ENCODE measurements at places on chromosomes 5 and 9.

- no peak for DNase-seq
Observed at GRCh38 chr9:130183133-130183762, 11.0 kb downstream of the NCS1 start.

DNA sequence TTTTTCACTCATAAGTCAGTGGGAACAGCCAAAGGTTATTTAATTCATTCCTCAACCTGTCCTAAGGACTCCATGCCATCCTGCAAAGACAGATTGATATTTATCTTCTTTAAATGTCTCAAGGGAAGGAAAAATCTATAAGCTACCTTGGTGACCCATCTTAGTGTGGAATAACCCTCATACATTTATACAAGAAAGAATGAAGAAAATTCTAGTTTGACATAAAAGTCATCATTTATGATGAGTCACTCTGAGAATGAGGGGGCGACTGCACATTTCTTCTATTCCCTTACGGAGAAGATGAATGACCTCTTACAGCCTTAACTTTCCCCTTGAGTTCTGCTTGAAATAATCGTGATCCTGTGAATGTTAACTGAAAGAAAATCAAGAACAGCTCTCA, 26.8 kb upstream of the NUDT12 start:
- DNase-seq = no peak

GRCh38 chr5:38453506-38453905, 102.9 kb downstream of the LIFR start:
- no peak for DNase-seq

GRCh38 chr9:104866191-104866590, 61.8 kb downstream of the ABCA1 start:
- DNase-seq = no peak

DNA sequence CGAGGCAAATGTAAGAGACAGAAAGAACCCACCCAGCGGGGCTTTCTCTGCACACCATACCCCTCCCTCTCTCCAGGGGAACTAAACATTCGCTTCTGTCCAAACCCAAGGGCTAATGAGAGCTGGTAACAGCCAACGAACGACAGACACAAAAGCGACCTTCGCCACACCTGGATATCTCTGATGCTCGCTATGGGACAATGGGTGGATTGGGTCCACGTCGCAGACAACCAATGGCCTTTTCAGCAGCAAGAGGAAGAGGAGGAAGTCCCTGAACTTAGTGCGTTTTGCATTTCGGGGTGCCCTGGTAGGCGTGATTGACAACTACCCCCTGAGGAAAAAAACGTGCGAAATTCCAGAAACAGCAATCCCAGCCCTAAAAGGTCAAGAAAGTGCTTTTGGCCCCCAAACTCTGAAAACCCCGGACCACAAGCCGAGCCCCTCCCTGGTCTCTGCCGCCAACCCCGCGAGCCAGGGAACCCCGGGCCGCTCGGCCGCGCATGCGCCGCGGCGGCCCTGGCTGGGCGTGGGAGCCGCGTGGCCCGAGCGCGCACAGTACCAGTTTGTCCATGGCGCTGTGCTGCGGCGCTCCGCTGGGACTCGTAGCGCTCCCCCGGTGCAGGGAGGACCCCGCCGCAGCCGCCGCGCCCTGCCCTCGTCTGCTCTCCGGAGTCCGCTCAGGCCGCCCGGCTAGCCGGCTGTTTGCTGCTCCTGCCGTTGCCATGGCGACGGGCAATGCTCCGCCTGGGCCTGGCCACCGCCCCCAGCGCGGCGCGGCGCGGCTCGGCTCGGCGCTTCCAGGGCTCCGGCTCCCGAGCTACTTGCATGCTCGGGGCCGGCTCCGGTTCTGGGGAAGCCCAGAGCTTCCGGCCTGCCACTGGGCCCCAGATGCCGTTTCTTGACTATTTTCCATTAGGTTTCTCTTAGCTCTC, 66.9 kb upstream of the DNAH5 start:
- DNase-seq = peak; percentile 96

- DNase-seq = peak; percentile 86
Observed at GRCh38 chr9:137237759-137238726, 3.0 kb upstream of the TUBB4B start.

DNA sequence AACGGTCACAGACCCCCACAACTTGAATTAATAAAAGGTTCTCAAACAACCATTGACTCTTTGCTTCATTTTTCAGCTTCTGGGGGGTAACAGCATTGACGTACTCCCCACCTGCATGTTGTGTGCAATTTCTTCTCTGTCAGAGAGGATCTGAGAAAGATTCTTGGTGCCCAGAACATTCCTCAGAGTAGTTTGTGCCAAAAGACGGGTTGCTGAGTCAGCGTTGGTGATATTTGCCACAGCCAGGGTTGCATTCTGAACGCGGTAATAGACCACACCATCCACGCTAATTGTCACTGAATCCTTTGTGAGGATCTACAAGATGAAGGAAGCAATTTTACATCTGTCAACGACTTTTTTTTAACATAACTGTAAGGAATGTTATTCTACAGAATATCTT, 21.0 kb downstream of the STOM start:
- no peak for DNase-seq

DNA sequence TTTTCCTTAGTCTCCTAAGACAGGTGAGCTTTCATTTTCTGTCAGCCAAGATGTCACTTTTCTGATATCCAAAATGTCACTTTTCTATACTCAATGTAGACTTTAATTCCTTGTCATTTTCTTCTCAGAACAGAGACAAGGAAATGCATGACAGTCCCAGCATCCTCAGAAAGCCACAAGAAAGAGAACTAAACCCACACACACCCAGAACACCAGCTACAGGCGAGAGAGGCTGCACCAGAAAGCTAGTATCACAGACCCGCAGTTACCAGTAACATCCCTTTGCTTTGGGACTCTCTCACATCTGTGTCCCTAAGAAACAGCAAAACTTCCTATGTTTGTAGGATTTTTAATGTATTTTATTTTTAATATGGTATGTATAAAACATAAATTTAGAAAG, 17.1 kb downstream of the TRMO start:
- no peak for DNase-seq

- no peak for DNase-seq
Observed at GRCh38 chr5:119708076-119708790, 78.9 kb downstream of the FAM170A start.

DNA sequence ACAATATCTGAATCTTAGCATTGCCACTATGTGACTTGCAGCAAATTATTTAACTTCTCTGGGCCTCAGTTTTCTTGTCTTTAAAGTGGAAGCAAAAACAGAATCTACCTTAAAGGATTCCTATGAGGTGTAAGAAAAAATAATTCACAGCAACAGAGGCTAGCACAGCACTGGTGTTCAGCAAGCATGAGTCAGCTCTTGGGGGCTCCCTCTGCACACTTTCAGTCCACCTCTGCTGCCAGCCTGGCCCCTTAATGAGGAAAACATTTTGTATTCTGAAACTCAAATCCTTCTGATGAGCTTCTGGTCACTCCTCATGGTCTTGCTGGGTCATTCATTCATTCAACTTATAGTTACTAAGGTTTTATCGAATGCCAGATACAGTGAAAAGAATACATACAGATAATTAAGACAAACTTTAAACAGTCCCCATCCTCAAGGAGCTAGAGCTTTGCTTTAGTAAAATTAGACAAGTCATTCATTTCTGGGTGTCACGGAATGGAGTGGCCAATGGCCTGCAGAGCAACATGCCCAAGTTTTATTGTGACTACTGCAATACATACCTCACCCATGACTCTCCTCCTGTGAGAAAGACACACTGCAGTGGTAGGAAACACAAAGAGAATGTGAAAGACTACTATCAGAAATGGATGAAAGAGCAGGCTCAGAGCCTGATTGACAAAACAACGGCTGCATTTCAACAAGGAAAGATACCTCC, 26.8 kb upstream of the IQGAP2 start:
- no peak for DNase-seq

DNA sequence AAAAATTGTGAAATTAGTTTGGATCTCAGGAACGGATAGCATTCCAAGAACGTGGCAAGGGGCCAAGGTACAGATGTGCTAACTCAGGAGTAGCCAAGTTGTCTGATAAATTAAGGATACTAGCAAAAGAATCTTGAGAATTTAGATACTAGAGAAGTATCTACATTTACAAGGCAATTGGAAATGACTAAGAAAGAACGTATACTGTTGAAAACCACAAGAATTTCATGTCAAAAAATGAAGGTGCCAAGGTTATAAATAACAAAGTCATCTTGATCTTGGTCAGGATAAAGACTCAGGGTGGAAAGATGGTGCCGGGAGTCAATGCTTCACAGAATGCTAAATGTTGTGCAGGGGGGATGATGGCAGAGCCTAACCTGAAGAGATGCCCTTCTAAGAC, 19.2 kb downstream of the CAPSL start:
- no peak for DNase-seq

DNA sequence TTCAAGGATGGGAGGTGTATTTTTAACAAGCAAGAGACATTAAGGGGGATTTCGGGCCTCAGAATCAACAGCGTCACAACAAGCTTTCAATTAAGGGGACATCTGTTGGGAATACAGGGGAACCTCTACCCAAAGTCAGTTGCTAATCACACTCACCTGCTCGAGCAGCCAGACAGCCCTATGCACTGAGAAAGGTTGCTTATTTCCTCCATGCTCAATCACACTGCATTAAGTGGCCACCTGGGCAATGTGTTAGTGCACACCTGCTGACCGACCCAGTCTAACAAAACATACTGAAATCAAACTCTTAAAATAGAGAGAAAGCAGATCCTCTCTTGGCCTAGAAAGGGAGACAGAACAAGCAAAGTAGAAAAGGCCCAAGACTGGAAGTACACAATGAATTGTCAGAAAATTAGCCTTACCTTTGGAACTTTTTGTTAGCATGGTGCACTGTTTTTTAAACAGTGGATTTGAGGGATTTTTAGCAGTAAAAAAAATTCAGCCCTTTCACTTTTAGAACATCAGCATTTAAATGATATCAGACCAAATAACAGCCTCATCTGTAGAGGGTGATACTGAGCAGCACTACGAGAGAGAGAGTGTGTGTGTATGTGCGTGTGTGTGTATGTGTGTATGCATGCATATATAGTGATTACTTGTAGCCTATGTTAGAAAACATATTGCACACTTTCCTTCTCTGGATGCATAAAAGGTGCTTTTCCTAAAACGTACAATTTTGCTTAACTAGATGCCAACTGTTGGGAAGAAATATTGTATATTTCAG, 1118.6 kb upstream of the DMAC1 start:
- no peak for DNase-seq

DNA sequence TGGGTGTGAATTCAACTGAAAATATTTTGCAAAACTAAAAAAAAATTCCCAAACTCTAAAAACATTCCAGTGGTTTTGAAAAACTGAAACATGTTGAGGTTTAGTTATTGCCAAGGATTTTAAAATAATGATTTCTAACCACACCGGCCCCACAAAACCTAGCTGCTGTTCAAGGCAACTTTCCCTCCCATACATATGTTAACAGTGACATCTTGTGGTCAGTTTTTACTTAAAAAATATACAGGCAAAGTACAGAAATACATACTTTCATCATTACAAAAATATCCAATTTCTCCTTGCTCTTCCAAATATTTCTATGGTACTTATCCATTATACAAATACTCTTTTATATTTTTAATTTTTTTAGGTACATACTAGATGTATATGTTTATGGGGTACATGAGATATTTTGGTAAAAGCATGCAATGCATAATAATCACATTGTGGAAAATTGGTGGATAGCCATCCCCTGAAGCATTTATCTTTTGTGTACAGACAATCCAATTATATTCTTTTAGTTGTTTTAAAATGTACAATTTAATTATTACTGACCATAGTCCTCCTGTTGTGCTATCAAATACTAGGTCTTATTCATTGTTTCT, 34.4 kb upstream of the MRPS30 start:
- DNase-seq = peak; percentile 30

GRCh38 chr9:6686396-6686795, 40.9 kb upstream of the GLDC start:
- no peak for DNase-seq

DNA sequence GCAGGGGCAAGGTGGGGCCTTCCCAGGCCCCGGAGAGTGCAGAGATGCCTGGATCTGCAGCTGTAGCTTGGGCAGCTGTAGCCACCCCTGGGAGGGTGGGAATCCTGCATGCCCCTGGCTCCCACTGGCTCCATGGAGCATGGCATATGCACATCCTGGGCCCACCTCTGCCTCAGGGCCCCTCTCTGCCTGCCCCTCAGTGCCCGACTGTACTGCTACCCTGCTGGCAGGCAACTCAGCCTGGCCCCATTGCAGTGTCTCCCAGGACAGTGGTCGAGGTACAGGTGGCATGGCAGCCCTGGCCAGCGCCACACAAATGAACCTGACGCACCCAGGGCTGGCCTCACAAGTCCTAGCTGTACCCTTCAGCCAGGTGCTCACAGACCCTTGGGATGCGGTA, 23.9 kb downstream of the JMY start:
- DNase-seq = no peak

DNA sequence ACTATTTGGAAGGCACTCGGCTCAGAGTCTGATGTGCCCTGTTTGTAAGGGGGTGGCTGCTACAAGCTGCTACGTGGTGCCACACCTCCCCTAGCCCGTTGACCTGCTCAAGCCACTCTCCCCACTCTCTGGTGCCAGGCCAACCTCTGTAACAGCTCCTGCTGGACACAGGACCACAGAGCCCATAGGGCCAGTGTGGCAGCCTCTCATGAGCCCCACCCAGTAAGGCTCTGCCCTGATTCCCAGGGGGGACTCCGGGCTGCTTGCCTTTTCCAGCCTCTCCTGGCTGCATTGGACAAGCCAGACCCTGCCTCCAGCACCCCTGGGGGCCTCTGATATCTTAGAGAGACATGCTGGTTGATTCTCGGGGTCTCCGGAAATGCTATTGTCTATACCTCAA, 53.3 kb upstream of the ANGPTL2 start:
- no peak for DNase-seq

GRCh38 chr5:125154301-125155110, 408.1 kb upstream of the ZNF608 start:
- DNase-seq = no peak

DNA sequence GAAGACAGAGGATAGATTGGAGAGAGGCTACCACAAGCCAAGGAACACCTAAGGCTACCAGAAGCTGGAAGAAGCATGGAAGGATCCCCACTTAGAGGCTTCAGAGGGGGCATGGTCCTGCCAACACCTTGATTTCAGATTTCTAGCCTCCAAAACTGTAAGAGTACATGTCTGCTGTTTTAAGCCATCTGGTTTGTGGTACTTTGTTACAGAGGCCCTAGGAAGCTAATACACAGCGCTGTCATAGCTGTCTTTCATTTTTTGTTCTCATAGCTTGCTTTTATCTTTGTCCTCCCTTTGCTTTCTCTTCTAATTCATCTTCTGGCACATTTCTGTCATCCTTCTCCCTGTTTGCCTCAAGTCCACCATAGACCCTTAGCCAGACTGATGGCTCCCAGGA, 104.5 kb downstream of the ATP10B start:
- no peak for DNase-seq

- no peak for DNase-seq
Observed at GRCh38 chr9:136882109-136882946, 4.0 kb upstream of the TRAF2 start.

GRCh38 chr9:101458963-101459631, 23.5 kb upstream of the ALDOB start:
- peak; percentile 72 for DNase-seq

DNA sequence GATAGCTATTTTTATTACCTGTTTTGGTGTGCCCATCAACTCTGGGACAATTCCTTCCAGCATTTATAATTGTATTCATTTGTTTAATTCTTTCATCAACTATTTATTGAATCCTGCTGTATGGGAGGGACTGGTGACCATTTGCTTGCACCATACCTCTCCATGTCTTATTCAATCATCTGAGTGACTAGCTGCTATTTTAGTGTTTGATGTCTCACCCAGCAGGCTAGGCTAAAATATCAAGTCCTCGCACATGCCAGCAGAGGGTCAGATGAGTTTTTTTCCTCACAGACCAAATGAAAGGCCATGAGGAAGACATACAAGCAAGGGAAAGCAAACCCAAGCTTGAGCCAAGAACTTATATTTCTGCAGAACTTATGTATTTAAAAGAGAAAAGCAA, 63.9 kb downstream of the CETN3 start:
- no peak for DNase-seq

Data from COR-L47 (cell line).